Osteocyte (in vitro differentiated cells): ENCODE measurements at places on chromosomes 12 and 14. TPM values are rescaled to one million over a fixed set of nuclear protein-coding genes. Genes with fewer than 3 reads are reported as not detected.

GRCh38 chr12:56222531-56222895 is 791 bp upstream of the RNF41 start:
- no peak for DNase-seq

Gene FIGNL2
- 0.08 TPM in 2 replicates for total RNA-seq

DNA sequence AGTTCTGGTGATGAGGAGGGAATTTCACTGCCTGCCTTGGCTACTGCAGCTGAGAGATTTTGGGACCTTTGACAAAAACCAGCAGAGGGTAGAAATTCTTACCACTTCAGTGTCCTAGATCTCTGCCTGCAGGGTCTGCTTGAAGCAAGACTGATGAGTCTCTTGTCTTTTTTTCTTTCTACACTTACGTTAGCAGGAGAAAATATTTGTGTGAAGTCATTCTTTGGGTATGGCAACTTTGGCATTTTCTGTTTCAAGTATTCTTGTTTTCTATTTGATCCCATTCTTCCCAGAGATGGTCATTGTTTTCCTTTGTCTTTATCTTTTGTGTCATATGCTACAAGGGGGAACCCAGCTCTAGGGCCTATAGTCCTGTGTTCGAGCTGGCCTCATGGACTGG is 65.6 kb upstream of the FERMT2 start:
- DNase-seq = no peak

Gene PTPRQ
- 0.13 and 0.35 TPM in 2 replicates for total RNA-seq

DNA sequence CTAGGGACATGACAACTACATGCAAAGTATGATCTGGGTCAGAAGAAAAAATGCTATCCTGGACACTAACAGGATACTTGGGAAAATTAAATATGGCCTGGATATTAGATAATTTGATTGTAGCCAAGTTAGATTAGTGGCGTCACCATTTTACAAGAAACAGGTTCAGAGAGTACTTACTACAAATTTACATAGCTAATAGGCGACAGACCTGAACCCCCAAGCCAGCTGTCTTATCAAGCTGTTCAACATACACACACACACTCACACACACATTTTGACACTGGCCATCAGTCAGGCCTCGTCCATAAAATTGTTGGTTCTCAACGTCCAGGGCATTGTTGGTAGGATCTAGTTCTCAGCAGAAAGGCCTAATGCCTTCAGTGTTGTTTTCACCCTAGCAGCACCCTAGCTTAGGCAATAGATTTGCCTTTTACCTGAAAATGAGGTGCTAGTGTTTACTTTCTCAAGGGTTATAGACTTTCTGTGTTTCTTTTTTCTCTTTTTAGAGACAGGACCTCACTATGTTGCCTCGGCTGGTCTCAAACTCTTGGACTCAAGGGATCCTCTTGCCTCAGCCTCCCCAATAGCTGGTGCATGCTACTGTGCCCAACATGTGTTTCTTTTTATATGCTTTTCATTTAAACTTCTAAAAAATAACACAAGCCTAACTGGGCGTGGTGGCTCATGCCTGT is 3.3 kb upstream of the C14orf93 start:
- no peak for DNase-seq

Gene PCED1B
- 1.6 and 2.5 TPM in 2 replicates for total RNA-seq

DNA sequence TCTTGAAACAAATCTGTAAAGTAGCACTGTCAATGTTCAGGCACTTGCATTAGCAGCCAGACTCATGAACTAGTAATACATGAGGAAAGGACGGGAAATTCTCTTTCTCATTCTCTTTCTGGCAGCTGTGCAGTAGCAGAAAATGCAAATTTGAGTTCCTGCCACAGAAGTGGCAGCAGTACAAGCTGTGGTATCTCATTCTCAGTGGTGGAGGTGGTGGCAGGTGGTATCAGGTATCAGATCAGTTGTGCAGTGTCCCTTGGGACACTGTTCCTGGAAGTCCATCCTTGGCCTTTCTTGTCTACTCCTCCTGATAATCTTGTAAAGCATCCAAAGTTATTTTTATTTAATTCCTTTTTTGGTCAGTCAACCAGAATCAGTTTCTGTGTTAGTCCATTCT is 103.0 kb downstream of the C12orf42 start:
- no peak for DNase-seq

DNA sequence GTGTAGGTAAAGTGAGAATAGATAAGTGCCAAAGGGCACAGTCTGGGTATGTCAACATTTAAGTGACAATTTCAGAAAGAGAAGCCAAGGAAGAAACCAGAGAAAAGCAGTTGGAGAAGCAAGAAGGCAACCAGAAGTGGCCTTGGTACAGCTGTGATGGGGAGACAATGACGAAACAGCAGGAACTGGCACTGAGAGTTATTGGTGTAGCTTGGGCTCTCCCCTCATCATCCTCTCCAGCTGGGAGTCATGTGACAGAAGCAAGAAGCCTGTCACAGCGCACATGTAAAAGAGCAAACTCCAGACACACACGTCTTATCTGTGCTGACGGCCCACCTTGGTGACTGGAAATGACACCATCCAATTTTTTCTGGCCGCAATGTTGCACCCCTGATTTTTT is 203.3 kb upstream of the NUDT4 start:
- no peak for DNase-seq

DNA sequence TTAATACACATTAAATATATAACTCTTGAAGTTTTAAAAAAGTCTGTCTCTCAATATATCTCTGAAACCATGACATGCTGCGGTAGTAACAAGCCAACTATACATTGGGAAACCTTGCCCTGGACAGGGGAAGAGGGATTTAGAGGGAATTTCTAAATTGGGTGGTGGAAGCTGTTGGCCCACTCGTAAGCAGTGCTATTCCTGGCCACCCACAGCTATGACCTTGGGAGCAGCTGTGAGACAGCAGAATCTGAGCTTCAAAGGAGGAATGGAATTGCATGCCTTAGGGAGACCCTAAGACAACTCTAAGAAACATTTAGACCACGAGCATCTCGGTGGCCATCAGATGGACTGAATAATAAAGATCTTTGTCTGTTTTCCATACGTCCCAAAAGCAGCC is 15.8 kb upstream of the GCH1 start:
- DNase-seq = no peak

Gene LRTM2
- total RNA-seq = not detected in 2 replicates

GRCh38 chr12:64824130-64824499 is 332 bp upstream of the TBC1D30 start:
- no peak for DNase-seq

- no peak for DNase-seq
Measured at GRCh38 chr14:31943217-31943799, 133.8 kb upstream of the ARHGAP5 start.

GRCh38 chr12:100215209-100215608 is 14.6 kb downstream of the ACTR6 start:
- no peak for DNase-seq

DNA sequence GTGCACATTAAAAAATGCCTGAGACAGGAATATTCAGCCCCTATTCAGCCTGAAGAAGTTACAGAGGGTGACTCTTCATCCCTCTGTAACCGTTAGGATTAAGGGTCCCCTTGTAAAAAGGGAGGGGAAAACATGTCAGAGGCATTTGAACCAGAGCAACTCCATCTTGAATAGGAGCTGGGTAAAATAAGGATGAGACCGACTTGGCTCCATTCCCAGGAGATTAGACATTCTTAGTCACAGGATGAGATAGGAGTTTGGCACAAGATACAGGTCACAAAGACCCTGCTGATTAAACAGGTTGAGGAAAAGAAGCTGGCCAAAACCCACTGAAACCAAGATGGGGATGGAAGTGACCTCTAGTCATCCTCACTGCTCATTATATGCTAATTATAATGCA is 19.9 kb upstream of the MDM1 start:
- no peak for DNase-seq

- no peak for DNase-seq
Measured at GRCh38 chr12:128008341-128008740, 258.6 kb upstream of the TMEM132C start.

- DNase-seq = no peak
Measured at GRCh38 chr12:38116968-38117367, 199.6 kb upstream of the ALG10B start.

DNA sequence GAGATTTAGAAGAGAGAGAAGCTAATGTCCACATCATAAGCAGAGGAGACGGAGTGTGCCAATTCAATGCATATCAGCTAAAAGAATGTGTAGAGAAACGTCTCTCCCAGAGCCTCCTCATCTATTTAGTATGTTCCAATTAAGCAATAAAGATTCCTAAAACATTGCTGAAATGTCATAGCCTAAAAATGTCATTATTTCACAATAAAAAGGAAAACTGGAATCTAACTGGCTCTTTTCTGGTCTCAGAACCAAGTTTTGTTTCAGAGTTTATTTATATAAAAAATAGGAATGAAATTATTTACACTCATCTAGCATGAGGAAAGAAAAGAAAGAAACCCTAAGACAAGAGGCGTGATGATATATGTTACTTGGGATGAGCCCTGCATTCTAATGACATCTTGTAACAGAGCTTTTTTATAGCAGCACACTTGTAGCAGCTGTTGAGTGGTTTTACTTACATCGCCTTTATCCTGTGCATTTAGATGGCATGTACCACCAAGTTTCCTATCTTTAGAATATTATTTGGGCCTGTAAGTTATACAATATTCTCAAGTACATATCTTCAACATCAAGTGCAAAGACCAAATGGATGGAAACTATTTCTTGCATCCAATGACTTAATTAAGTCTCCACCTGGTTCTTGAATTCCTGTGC is 266.3 kb upstream of the PRKD1 start:
- DNase-seq = no peak

GRCh38 chr14:25041484-25041883 is 8.5 kb downstream of the STXBP6 start:
- no peak for DNase-seq

DNA sequence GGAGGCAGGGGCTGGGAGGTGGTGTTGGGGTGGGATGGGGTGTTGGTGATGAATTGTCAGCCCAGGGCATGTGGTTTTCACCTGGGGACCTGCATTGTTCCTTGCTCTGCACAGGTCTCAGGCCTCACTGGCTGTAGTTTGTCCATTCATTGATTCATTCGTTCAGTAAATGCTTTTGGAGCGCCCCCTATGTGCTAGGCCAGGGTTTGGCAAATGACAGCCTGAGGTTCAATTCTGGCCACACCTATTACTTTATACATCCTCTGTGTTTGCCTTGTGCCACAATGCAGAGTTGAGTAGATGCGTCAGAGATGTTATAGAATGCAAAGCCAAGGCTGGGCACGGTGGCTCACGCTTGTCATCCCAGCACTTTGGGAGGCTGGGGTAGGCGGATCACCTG is 4.7 kb downstream of the ADCK1 start:
- DNase-seq = no peak

- DNase-seq = peak; percentile 96
Measured at GRCh38 chr12:121466794-121467637, 67.1 kb downstream of the RNF34 start.

GRCh38 chr12:42473130-42473529 is 116.4 kb downstream of the PRICKLE1 start:
- no peak for DNase-seq

GRCh38 chr14:60977847-60978246 is 3.0 kb downstream of the TRMT5 start:
- DNase-seq = no peak

- no peak for DNase-seq
Measured at GRCh38 chr12:111672822-111673381, 12.9 kb downstream of the BRAP start.

- DNase-seq = no peak
Measured at GRCh38 chr12:32568228-32568627, 110.9 kb upstream of the DNM1L start.

- no peak for DNase-seq
Measured at GRCh38 chr14:33545696-33546095, 405.2 kb downstream of the EGLN3 start.

Gene SYT10
- total RNA-seq = not detected in 2 replicates

Gene CDH24
- 13.3 and 13.7 TPM in 2 replicates for total RNA-seq

DNA sequence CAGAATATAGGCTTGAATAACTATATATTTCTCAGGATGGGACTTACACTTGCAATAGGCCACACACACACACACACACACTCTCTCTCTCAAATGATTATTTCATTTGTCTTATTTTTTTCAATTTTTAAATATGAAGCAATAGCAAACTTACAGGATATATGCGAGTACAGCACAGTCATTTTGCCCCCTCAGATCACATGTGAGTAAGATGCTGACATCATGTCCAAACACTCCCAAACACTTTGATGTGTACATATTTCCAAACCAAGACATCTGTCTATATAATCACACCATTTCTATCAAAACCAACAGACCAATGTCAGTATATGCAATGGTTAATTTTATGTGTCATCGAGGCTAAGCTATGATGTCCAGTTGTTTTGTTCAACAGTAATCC is 1535.9 kb upstream of the FLRT2 start:
- no peak for DNase-seq

- DNase-seq = no peak
Measured at GRCh38 chr12:70661466-70662161, 24.4 kb upstream of the PTPRB start.

Gene C12orf60
- 0.84 and 1.2 TPM in 2 replicates for total RNA-seq

Gene DHH
- 0.13 TPM in 1 of 2 replicates, not detected in the other for total RNA-seq

GRCh38 chr12:93991829-93992461 is 156.4 kb upstream of the PLXNC1 start:
- DNase-seq = no peak

Gene CPNE6
- not detected in 2 replicates for total RNA-seq

Gene SH2B3
- total RNA-seq = 36.4 and 37.4 TPM in 2 replicates

DNA sequence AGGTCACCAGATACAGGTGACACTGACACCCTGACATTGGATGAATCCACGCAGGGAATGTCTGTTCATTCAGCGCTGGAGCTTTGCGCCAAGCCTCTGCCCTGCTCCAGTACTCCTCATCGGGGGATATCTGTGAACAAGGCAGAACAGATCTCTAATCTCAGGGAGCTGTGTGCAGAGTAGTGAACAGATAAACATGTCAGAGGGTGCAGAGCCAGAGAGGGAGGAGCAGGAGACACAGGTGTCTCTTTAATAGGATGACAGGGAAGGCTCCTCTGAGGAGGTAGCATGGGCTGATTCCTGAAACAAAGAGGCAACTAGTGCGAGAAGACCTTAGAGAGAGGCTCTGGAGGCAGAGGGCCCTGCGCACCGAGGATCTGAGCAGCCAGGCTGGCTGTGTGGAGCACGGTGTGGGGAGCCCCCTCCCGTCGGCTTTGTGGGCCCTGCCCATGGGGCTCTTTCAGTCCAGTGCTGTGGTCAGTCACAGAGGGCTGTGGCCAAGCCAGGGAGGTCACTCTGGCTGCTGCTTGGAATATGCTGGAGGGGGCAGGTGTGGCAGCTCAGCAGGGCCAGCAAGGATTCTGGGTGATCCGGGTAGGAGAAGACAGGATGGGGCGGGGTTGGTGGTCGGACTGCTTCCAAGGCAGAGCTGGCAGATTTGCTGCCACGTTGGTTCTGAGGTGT is 55.6 kb downstream of the TECPR2 start:
- DNase-seq = no peak

DNA sequence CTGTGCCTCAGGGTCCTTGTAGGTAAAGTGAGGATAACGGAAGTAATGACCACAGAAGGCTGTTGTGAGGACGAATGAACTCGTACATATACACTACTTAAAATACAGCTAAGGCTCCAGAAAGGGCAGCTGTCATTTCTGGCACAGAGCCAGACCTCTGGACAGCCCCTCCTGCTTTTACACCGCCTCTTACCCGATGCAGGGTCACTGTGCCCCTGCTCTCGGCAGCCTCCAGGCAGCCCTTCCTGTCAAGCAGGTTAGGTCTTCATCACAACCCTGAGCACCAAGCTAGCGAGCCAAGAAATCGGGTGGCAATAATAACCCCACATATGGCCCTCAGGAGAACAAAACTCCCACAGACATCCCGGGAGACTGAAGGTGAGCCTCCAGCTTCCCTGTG is 8.5 kb downstream of the TMEM229B start:
- DNase-seq = no peak
